NCI-H1436 treated with DMSO at 0.1 percent for 48 hours (cell line): ENCODE measurements at places on chromosomes 13 and 19.

DNA sequence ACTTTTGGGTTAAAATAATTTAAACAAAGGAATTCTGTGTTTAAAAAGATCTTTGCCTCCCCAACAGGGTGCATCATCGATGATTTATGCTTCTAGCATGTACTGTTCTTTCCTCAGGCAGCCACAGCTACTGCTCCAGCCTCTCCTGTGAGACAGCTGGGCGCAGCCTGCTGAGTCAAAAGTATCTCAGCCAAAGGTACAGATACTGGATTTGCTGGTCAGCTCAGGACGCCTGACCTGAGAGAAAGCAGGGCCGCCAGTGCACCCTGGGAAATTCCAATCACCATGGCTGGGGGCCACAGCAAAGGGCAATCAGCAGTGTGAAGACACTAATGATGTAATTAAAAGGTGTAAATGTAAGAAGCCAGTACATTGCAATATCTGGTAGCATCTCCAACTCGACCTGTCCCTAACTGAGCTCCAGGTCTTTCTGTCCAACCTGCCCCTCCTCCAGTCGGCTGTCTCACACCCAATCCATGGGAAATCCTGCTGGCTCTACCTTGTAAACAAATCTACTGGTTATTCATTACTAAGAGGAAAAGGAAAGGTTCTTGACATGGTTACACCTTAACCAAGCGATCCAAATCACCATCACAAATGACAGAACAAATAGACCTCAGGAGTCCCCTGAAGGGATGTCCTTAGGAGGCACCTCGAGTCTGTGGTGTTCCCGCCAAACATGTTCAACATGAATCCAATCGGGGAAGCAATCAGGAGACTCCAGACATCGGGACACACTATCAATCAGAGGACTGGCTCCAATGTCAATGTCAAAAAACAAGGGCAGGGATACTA is 7.3 kb downstream of the OPA3 start:
- DNase-seq = no peak

DNA sequence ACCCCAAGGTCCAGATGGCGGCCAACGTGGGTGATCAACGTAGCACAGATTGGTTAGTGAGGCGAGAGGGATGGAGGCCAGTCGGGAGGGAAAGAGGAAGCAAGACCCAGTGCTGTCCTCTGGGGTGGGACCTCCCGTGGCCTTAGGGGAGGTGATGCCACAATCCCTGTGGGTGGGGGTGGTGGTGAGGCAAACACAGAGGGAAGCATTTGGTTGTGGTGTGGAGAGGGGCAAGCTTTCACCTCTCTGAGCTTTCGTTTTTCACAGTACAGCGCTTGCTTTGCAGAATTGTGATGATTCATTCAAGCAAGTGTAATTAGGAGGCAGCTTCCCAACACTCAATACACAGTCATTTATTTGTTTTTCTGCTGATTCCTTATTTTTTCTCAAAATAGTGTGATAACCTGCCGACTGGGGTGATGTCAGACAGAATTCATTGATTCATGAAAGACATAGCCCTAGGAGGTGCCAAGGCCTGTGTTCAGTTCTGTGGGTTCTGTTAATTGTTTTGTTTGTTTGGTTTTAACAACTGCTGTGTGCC is 2.4 kb downstream of the LENG8 start:
- no peak for DNase-seq

DNA sequence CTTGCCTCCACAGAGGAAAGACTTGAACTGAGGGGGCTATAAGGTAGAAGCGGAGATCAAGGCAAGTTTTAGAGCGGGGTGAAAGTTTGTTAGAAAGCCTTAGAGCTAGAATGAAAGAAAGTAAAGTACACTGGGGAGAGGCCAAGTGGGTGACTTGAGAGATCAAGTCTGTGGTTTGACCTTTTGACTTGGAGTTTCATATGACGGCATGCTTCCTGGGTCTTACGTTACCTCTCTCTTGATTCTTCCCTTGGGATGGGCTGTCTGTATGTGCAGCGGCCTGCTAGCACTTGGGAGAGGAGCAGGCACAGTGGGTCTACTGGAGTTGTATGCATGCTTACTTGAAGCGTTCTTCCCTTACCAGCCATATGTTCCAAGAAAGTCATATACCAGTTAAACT is 1768.5 kb downstream of the PCDH9 start:
- no peak for DNase-seq

GRCh38 chr19:39328046-39328705 is 7.5 kb upstream of the LRFN1 start:
- no peak for DNase-seq

DNA sequence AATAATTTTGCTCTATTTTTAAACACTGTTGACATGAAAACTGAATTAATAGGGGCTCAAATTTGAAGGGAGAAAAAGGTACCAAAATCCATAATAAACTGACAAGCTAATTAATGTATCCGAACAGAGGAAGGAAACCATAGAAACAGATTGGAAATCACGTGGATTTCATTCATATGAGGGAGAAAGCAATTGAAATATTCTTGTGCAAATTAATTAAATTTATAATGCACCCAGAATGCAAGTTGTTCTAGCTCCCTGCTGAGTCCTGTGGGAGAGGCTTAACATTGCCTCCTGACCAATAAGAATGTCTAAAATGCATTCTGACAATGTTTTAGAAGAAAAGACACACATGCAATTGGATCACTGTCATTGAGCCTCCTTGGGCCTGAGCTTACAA is 17.7 kb upstream of the SERPINE3 start:
- no peak for DNase-seq

DNA sequence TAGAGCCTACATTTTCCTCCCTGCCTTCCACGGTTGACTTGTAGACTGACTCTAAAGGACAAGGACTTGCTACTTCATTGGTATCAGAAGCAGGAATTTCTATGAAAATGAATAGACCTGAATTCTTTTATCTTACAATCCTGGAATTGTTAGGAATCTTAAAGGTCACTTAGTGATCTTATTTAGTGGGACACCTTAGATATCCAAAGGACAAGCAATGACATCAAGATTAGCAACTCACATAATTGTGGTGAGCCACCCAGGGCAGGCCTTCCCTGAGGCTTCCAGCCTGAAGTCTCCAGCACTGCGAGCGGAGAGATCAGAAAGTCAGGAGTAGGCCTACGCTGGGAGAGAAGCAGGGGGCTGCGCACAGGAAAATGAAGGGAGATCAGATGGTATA is 37.8 kb downstream of the KLF5 start:
- no peak for DNase-seq

GRCh38 chr13:33194820-33195692 is 90.5 kb downstream of the STARD13 start:
- DNase-seq = no peak

DNA sequence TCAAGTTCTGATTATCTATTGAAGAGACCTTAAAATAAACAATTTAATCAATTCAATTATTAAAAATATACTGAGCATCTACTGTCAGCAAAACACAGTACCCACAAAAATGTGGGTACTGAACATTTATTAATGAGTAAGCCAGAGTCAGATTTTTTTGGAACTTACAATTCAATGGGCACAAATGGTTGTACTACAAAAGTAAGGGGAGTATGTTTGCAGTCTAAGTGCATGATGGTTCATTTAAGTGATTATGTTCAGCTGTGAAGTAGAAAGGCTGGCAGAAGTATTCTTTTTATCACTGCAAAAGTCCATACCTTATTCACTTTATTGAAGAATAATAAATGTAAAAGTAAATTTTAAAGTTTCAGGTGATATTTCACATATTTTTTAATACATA is 27.6 kb downstream of the FGF14 start:
- no peak for DNase-seq

DNA sequence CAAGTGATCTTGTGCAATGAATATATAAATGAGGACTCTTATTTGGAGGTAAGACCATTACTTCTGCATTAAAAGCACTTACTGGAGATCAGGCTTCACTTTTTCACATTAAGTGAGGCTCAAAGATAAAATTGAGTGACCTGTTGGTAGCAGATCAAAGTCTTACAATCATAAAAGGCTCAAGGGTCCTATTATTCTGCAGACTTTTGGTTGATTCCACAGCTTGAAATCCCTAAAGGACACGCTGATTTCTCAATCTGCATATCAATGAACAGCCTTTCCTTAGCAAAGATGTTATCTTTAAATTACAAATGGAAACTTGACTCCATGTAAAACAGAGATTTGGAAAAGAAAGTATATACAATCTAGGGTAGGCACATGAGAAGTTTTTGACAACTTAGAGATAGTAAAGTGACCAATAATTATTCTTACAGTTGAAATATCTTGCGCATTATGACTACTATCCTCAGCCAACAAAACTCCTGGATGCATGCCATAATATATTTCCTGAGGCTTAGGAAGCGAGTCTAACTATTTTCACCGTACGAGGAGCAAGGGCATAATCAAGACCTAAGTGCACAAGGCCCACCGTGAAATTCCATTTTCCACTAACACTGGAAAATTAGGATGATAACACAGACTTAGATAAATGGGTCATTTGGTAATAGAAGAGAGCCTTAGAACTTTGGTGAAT is 640.7 kb downstream of the LIG4 start:
- DNase-seq = no peak

- DNase-seq = no peak
These were observed 179.3 kb upstream of the PCDH17 start for GRCh38 chr13:57452228-57452627.

- no peak for DNase-seq
These were observed 3.4 kb downstream of the TBXA2R start for GRCh38 chr19:3603121-3603811.

DNA sequence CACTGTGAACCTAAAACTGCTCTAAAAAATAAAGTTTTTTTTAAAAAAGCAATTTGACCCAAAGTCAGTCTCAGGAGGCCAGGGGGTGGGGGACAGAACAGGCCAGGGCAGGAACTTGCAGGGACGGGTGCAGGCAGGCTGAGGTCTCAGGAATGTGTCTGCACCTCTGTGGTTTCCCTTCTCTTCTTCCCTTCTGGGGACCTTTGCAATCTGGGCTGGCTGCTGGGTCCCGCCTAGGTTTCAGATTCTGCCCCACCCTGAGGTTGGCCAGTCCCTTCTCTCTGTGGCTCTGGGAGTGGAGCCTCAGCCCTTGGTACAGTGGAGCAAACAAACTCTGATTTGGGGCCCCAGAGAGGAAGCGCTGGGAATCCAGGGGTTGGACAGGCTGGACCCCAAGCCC is 5.3 kb upstream of the F2RL3 start:
- no peak for DNase-seq

- no peak for DNase-seq
These were observed 635.7 kb downstream of the UQCRFS1 start for GRCh38 chr19:28577233-28577632.

- no peak for DNase-seq
These were observed 10.0 kb downstream of the RYR1 start for GRCh38 chr19:38443458-38443999.

GRCh38 chr13:35727881-35728280 is 251.4 kb upstream of the MAB21L1 start:
- DNase-seq = no peak

DNA sequence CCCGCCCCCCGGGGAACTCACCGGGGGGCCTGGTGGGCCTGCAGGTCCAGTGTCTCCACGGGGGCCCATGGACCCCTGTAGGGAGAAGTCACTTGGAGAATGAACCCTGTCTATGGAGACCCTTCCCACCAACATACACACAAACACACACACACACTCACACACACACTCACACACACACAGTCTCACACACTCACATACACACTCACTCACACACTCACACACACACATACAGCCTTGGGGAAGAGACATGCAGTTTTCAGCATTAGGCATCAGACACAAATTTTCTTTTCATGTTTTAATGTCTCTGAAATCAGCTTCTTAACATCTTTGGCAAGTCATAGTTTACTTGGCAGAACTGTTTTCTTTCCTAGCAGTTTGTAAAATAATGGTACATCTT is 31.0 kb upstream of the OLFM2 start:
- DNase-seq = no peak

- no peak for DNase-seq
These were observed 144.3 kb upstream of the FREM2 start for GRCh38 chr13:38542601-38543000.

DNA sequence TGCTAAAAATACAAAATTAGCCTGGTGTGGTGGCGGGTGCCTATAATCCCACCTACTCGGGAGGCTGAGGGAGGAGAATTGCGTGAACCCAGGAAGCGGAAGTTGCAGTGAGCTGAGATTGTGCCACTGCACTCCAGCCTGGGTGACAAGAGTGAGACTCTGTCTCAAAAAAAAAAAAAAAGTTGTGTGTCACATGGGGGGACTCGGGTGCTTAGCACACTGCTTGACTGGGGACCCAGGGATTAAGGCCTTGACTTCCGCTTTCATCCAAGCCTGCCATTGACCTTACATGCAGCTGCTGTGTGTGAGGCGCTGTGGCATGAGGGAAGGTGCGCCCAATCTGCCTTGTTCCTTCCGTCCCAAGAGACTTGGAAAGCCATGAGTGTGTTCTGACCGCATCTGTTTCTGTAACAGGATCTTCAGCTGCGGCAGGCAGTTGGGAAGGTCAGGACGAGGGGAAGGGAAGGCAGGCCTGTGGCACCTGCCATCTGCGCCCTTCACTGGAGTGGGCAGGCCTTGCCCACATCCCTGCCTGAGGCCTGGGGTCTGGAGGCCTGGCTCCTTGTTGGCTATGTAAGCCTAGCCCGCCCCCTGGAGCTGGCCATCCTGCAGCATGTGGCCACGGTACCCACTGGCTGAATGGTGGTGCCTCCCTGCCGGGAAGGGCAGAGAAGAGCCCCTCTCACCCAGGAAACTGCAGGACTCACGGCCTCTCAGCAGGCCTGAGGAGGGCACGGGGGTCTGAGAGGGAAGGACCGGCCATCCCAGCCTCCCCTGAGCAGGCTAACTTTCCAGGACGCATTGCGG is 23.0 kb downstream of the PPP1R37 start:
- no peak for DNase-seq

- DNase-seq = no peak
These were observed 8.5 kb upstream of the RASA3 start for GRCh38 chr13:114140906-114141250.

GRCh38 chr19:34985249-34986022 is 14.7 kb upstream of the GRAMD1A start:
- DNase-seq = no peak

GRCh38 chr13:35690581-35691207 is 214.2 kb upstream of the MAB21L1 start:
- no peak for DNase-seq

- no peak for DNase-seq
These were observed 1420.8 kb upstream of the SLC10A2 start for GRCh38 chr13:104487006-104487405.

GRCh38 chr13:114019367-114019766 is 45.5 kb upstream of the C13orf46 start:
- DNase-seq = no peak
